ENCODE measurements at places on chromosomes 16 and 17.

DNA sequence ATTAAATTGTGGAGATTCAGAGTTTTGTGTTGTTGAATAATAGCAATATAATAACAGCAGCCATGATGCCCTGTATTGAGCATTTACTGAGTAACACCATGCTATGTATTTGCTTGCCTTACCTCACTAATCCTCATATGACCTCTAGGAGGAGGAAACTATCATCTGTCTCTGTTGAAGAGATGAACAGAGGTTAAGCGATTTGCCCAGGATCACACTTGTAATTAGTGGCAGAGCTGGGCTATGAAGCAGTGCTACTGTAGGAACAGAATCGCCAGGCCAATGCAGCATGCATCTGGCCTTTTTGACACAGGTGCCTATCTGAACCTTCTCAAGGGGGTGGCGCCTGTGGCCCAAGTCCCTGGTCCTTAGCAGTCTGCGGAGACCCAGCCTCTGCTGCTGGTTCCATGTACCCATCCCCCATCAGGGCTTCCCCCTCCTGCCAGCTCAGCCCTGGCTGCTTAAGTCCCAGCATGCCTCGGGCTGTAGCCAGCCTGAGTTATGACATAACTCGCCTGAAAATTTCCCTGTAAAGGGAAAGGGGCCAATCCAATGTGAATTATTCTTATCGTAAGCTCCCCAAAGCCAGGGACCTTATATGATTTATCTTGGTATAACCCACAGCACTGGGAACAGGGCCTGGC, 50.4 kb upstream of the HS3ST2 start:
- DNase-seq: no peak

- no peak for DNase-seq
Observed at GRCh38 chr17:13182854-13183253, 165.0 kb upstream of the ELAC2 start.

- DNase-seq: no peak
Observed at GRCh38 chr16:54027062-54027461, 259.5 kb downstream of the IRX3 start.

DNA sequence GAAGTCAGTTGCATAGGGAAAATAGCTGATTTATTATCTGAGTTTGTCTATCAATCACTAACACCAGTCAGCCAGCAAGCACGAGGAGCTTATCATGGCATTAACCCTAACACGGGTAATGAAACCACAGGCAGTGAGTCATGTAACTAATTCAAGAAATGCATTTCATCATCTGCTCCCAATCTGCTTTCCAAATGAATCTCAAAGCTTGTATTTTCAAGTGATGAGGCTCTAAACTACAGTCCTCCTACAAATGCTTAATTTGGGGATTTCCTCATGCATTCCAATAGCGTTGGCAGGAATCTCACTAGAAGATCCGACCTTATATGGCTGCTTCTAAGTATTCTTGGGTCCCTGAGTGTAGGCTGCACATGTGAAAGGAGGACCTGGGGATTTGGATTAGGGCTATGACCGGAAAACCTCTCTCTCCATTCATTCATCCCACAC, 118.4 kb upstream of the HSBP1 start:
- DNase-seq: no peak

DNA sequence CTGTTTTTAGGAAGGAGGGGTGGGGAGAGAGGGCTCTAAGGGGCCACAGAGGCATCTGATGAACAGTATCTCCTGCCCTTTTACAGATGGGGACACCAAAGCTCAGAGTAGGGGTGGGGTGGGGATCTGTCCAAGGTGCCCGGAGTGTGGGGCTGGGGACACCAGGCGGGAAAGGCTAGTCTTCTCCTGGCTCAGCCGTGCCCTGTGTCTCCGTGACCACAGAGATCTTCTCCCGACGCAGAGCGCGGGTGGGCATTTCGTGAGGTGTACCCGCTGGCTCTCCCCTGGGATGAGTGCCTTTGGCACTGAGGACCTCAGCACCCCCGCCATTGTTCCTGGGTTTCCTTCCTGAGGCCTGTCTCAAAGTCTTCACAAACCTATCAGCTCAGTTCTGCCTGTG, 209.6 kb downstream of the NTN1 start:
- DNase-seq: no peak

GRCh38 chr17:48792033-48792798, 24.8 kb downstream of the TTLL6 start:
- no peak for DNase-seq

Data from right renal pelvis (tissue), 4 donors.